Left cardiac atrium (tissue), 4 donors: ENCODE measurements at places on chromosomes 3 and 15. TPM values are rescaled to one million over a fixed set of nuclear protein-coding genes. Genes with fewer than 3 reads are reported as not detected.

Gene PLCB2
- 8.4 TPM for total RNA-seq

DNA sequence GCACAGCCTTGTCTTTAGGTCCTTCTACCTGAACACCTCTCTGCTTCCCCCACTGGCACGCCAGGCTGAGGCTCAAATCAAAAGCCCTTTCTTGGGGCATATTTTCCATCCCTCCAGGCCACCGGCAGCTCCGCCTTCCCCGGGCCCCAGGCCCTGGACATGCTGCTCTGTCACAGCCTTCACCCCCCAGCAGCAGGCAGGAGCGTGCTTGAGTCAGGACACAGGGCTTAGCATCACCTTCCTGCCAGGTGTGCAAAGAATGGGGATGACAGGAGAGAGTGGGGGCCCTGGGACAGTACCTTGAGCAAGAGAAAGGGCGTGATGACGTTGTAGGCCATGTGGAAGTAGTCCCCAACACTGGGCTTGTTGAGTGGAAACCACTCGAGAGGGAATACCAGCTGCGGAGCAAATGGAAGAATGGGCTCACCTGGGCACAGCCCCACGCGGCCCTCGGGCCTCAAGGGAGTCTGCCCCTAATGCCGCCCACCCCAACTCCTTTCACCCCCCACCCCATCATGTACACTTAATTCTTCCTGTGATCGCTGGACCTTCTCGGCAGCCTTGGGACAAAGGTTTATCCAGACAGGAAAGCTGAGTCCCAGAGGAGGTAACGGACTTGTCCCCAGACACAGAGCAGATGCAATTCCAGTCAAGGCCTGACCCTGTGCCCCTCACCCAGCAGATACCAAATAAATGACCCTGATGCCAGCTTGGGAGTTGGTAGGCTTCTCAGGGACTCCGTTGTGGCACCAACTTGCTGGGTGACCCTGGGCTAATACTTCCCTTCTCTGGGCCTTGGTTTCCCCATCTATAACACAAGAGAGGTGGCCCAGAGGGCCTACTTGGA is 9.1 kb upstream of the CALML4 start:
- DNase-seq: peak; percentile 17

GRCh38 chr3:45311953-45312801 is 76.2 kb upstream of the LARS2 start:
- no peak for DNase-seq

GRCh38 chr15:26806151-26806550 is 33.3 kb upstream of the GABRB3 start:
- no peak for DNase-seq

- no peak for DNase-seq
These were observed 362.8 kb downstream of the ULK4 start for GRCh38 chr3:41599127-41599484.

DNA sequence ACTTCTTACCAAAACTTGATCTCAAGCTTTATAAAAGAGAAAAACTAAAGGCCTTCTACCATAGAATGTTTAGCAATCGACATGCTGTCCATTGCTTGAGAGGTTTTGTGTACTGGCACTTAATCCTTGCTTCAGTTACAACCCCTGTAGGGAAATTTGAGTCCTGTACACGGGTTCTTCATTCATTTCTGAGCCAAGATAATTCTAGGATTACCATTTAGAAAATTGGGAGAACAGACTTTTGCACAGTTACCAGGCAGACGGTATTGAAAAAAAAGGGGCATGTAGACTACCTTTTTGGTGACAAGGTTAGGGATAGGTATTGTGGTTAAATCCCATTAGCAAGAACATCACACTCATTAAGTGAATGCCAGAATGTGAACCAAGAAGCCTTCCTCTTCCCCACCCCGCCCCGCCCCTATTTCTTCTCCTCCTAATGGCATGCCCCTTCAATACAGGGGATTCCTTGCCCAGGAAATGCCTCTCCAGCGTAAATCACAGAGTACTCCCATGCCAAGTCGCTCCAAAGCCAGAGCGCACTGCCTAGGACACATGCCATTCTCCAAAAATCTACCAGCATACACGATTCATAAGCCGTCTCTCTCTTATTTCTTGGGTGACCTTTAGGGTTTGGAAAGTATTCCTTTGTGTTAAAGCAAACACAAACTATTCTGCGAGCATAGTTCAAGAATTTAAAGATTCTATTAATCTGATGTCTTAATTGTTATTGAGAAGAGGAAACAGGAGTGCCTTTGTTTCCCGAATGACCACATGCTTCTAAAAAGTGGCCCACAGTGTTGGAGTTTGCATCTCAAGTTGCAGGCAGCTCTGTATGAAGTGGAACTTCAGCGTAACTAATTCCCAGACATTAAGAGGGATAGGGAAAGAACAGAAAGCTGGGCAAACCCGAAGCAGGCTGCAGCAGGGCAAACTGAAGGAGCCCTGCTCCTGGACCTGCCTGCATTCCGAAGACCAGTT is 164.0 kb upstream of the NR2F2 start:
- no peak for DNase-seq

DNA sequence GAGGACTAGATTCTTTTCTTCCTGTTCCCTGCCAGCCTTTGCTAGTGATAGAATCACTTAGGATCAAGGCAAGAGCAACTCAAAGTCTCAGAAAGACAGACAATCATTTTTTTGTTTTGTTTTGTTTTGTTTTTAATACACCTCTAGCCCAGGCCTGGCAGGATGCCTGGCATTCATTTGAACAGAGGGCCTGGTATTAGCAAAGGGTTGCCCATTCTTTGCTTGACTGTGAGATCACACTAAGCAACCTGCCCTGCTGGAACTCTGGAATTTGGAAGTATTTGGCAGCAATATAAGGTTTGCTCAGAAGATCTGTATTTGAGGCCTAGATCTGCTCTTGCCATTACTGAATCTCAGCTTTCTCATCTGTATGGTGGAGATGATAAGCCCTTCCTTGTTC is 21.8 kb upstream of the ATP13A5 start:
- no peak for DNase-seq
